Upper lobe of left lung (tissue), 6 donors: ENCODE measurements at places on chromosomes 2 and 18.

GRCh38 chr2:141393214-141393545 is 737.6 kb downstream of the LRP1B start:
- DNase-seq, result no peak

- DNase-seq, result no peak
These were observed 7.7 kb upstream of the SERPINE2 start for GRCh38 chr2:224046752-224047151.

GRCh38 chr2:76478266-76479035 is 767.7 kb upstream of the GCFC2 start:
- DNase-seq, result no peak

DNA sequence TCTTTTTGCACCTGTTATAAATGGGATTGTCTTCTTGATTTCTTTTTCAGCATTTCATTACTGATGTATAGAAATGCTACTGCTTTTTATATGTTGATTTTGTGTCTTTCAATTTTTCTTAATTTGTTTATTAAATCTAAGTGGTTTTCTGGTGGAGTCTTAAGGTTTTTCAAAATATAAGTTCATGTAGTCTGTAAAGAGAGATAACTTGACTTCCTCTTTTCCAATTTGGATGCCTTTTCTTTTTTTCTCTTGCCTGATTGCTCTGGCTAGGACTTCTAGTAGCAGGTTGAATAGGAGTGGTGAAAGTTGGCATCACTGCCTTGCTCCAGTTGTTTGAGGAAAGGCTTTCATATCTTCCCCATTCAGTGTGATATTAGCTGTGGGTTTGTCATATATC is 28.6 kb upstream of the GALNT5 start:
- DNase-seq, result no peak

DNA sequence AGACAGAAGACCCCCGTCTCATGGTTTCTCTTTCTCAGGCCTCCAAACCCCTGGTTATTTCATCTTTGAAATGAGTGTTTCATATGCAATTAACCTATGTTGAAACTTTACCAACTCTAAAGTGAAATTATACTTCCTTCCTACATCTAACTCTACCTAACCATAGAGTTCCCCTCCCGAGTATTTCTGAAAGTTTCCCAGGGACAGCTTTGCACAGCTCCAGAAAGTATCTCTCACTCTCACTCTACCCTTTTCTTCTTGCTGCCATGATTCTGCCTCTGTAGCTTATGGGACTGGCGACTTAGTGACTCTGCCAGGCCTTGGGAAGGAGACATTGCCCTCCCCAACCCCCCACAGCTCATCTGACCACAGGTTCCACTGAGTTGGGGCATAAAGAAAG is 107.9 kb downstream of the B3GNT2 start:
- DNase-seq, result no peak

DNA sequence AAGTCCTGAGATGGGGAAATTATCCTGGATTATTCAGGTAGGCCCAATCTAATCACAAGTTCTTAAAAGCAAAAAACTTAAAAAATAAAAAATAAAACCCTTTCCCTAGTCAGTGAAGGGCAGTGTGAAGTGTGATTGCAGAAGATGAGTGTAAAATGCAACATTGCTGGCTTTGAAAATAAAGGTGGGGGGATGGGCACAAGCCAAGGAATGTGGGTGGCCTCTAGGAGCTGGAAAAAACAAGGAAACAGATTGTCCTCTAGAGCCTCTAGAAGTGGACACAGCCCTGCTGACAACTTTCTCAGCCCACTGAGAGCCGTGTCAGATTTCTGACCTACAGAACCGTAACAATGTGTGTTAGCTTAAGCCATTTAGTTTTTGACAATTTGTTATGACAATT is 184.3 kb upstream of the HNRNPA3 start:
- DNase-seq, result no peak

DNA sequence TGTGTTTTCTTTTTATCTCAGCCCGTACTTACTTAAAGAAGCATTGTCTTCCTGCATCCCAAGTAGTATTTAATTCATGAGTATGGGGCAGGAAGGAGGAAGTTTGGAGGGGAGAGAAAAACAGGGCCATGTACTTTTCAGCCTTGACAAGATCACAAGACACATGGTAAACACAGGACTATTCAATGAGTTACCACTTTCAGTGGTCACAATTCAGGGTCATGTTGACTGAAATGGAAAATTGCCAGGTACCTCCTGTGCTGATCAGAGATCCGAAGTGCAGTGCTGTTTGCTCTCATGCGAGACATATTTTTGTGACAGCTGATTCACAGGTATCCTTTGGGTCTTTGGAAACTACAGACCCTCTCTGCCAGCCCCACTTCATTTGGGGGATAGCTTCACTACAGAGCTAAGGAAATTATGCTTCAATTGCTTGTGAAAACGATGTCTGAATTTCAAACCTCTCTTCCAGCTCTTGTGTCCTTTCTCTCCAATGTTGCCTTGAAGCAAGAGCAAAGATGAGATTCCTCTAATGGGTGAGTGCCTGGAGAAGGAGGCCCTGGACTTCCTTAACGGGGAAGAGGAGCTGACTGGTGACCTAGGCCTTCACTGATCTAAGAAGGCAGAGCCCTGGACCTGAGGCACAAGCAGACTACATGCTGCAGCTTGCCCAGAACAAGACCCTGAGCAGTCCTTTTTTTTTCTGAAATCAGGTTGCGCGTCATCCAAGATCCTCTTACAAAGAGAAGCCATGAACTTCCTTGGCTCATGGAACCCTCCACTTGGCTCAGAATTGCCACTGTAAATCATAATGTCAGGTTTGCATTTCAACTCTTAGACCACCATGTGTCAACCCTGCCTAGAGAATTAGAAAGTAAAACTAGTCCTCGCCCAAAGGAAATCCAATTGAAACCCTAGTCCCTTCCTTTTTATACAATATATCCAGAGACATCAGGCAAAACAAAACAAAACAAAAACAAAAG is 44.1 kb downstream of the EVA1A start:
- no peak for DNase-seq

DNA sequence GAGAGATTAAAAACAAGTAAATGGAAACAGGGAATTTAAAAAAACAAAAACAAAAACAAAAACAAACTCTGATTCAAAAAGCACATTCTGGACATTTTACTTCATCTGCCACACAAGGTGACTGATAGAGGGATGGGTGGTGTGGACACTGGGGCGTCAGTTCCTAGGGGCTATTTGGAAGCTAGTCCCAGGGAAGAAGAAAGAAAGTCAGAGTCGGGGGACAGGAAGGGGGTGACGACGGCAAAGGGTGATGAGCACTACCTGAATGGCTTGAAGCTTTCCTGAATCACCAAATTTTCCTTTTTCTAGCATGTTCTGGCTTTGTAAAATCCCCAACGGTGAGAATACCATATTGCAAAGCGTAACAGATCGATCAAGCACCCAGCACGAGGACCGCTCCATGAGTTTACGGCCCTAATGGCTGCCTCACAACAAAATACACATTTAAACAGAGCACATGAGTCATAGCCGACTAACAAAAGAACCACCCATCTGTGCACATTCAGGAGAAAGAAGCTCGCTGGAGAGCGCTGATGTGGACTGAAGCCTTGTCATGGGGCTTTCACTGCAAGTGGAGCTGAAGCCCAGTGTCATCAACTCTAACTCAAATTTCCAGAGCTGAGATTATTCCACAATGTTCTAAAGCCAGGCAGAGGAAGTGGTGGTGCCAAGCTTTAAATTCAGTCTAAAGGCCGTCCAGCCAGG is 178.9 kb downstream of the LNPK start:
- no peak for DNase-seq

- no peak for DNase-seq
These were observed 98.3 kb upstream of the ZBTB14 start for GRCh38 chr18:5393779-5394178.

- DNase-seq, result no peak
These were observed 218.1 kb downstream of the WDR7 start for GRCh38 chr18:56869189-56869777.

DNA sequence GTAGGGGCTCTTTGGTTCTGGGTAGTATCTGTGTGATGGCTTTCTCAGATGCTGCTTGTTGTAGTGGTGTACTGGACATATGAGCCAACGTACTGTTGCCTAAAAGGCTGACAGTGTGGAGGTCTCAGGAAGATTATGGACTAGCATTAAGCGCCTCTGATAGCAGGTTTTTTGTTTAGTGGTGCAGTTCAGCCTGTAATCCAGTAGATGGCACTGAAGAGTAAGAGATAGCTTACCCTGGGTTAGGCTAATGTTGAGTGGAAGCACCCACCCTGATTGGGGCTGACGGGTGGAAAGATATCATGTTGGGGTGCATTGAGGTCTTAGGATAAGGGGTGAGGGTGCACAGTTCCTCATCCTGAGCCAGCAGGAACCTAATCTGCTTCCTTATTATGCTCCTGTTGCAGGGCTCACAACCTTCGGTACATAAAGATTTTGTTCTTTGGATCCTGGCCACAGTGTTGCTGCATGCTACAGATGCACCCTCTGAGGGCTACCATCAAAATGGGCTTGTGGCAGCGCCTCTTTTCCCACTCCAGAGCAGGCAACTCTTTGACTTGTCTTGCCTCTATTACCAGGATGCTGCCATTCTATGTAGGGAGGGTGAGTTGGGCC is 79.6 kb downstream of the MSTN start:
- DNase-seq, result no peak
